Tibial artery (tissue), 4 donors: ENCODE measurements at places on chromosomes 2 and 18.

- no peak overlapping the region for H3K27ac ChIP-seq
- no peak for DNase-seq
- H3K4me1 ChIP-seq, result no peaks in the 10 kb centered on the region
- no peaks in the 10 kb centered on the region for H3K27me3 ChIP-seq
- H3K36me3 ChIP-seq, result peaks cover 71% of the 10 kb centered on the region
Measured at GRCh38 chr2:232789082-232789481, 12.7 kb upstream of the KCNJ13 start.

DNA sequence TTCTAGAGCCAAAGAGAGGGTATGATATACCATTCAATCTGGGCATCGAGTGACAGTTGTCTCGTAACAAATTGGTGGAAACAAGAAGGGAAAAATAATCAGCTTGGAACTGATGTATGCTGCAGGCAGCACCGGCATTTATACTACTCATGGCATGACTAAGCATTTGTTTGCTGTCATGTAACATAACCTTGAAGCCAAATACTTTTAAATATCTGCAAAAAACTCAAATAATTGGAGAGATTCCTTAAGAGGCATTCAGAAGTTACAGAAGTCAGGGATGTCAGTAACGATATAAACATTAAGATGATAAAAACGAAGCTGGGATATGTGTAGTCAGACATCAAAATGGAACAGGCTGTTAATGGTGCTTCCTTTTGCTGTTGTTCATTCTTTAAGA lies 157.3 kb upstream of the MMADHC start:
- no peak overlapping the region for H3K27ac ChIP-seq
- H3K27me3 ChIP-seq, result no peaks in the 10 kb centered on the region
- no peaks in the 10 kb centered on the region for H3K4me1 ChIP-seq
- H3K4me3 ChIP-seq, result no peak overlapping the region
- no peak for DNase-seq
- H3K36me3 ChIP-seq, result no peaks in the 10 kb centered on the region

DNA sequence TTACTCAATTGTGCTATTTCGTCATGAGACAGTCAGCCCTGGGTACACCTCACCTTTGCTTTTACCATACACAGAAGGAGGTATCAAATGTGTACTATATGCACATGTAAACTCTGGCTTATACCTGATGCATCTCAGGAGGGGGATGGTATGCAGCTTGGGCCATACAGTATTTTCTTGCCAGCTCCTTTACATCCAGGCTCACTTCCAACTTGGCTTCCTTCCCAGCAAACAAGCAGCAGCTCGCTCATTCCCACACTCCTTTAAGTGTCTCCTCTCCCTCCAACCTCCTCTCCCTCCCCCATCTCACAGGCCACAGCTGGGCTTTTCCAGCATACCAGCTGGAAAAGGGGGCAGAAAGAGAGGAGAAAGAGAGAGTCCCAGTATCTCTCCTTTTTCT lies 9.6 kb downstream of the MARCHF4 start:
- no peak overlapping the region for H3K4me3 ChIP-seq
- H3K27me3 ChIP-seq, result peaks cover 30% of the 10 kb centered on the region
- H3K27ac ChIP-seq, result no peak overlapping the region
- H3K36me3 ChIP-seq, result no peaks in the 10 kb centered on the region

DNA sequence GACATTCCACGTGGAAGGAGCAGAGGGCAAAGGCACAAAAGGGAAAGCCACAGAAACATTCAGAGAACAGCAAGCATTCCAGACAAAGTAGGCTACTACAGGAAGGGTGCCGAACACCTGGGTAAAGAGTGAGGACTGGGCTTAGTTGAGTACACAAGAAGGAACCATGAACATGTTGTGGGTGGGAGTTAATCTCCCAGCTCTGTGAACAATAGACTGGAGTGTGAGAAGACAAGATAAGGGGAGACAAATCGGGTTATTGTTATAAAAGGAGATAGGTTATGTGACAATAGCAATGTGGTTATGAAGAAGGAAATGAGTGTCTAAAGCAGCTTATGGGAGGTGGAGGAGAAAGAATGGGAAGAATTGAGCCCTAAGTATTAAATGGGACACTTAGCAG lies 70.0 kb downstream of the DPP4 start:
- DNase-seq, result no peak
- H3K27ac ChIP-seq, result no peak overlapping the region
- H3K4me3 ChIP-seq, result no peak overlapping the region
- H3K27me3 ChIP-seq, result peaks cover 2% of the 10 kb centered on the region
- no peaks in the 10 kb centered on the region for H3K36me3 ChIP-seq

- no peaks in the 10 kb centered on the region for H3K27me3 ChIP-seq
- no peak overlapping the region for H3K27ac ChIP-seq
- H3K36me3 ChIP-seq, result no peaks in the 10 kb centered on the region
- H3K4me3 ChIP-seq, result no peak overlapping the region
- no peak for DNase-seq
- H3K4me1 ChIP-seq, result no peaks in the 10 kb centered on the region
Measured at GRCh38 chr18:73861771-73862170, 285.9 kb downstream of the FBXO15 start.

DNA sequence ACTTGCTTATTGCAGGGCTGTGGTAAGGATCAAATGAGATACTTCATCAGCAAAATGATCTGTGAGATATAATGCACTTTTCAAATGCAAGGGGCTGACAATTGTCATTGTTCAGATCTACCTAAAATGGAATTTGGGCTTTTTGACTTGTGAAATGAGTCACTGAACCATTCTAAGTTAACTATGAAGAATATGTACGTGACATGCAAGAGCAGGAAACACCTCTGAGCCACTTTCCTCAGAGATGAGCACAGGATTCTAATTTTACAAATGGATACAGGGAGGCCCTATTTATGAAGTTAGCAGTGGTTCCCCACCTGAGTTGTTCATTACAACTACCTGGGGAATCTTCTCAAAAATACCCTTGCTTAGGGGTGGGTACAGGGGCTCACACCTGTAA lies 26.7 kb downstream of the CTLA4 start:
- no peak overlapping the region for H3K4me3 ChIP-seq
- DNase-seq, result no peak
- no peaks in the 10 kb centered on the region for H3K27me3 ChIP-seq
- no peaks in the 10 kb centered on the region for H3K36me3 ChIP-seq

DNA sequence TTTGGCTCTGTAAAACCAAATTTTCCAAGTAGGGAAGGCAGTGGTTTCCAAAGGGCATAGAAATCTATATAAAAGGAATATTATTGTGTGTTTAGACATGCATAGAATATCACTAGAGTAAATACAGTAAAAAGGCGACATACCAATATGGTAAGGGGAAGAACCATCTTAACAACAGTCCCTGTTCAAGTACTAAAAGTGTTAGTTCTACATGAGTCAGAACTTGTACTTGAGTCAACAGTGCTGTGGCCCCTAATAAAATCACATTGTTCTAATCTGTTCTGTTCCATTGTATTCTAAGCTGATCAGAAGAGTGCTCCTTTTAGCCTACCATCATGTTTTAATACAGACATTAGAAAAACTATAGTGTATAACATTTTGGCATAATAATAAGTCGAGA lies 36.1 kb upstream of the TNFRSF11A start:
- H3K36me3 ChIP-seq, result peaks cover 27% of the 10 kb centered on the region
- H3K27ac ChIP-seq, result no peak overlapping the region
- no peak overlapping the region for H3K4me3 ChIP-seq
- no peaks in the 10 kb centered on the region for H3K27me3 ChIP-seq
- no peak for DNase-seq

DNA sequence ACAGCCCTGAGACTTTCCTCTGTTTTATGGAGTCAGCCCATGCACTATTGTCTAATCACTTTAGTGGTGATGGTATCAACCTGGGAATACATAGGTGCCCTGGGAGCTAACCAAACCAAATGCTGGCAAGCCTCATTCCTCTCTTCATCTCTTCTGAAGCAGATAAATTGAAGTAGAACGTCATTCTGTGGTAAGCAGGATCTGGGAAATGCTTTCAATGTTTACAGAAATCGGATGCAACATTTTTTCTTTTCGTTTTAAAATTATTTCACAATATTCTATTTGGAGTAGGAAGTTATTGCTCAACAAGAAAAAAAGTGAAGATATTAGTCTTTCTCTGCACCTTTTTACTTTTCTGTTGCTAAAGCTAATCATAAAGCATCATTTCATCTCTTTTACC lies 114.2 kb downstream of the RBMS1 start:
- no peaks in the 10 kb centered on the region for H3K27me3 ChIP-seq
- no peak for DNase-seq
- H3K27ac ChIP-seq, result peak overlapping the region; percentile 23

GRCh38 chr2:28135324-28135723 lies 244.8 kb downstream of the BABAM2 start:
- H3K27ac ChIP-seq, result no peak overlapping the region
- no peaks in the 10 kb centered on the region for H3K36me3 ChIP-seq
- H3K27me3 ChIP-seq, result no peaks in the 10 kb centered on the region
- DNase-seq, result no peak
- H3K4me3 ChIP-seq, result no peak overlapping the region

GRCh38 chr2:47903781-47904490 lies 2.4 kb downstream of the FBXO11 start:
- peak overlapping the region; percentile 100 for H3K27ac ChIP-seq
- peaks cover 8% of the 10 kb centered on the region for H3K4me1 ChIP-seq
- no peaks in the 10 kb centered on the region for H3K27me3 ChIP-seq
- H3K36me3 ChIP-seq, result no peaks in the 10 kb centered on the region

- DNase-seq, result no peak
- H3K4me3 ChIP-seq, result no peak overlapping the region
- H3K27ac ChIP-seq, result no peak overlapping the region
- no peaks in the 10 kb centered on the region for H3K36me3 ChIP-seq
Measured at GRCh38 chr2:83471655-83472054, 987.4 kb downstream of the SUCLG1 start.

GRCh38 chr2:239881561-239882320 lies 143.4 kb downstream of the NDUFA10 start:
- peaks cover 17% of the 10 kb centered on the region for H3K4me1 ChIP-seq
- H3K36me3 ChIP-seq, result no peaks in the 10 kb centered on the region
- H3K27me3 ChIP-seq, result no peaks in the 10 kb centered on the region
- peak; percentile 26 for DNase-seq
- peak overlapping the region; percentile 56 for H3K27ac ChIP-seq

GRCh38 chr18:24613896-24614640 lies 153.6 kb downstream of the HRH4 start:
- DNase-seq, result no peak
- H3K4me1 ChIP-seq, result no peaks in the 10 kb centered on the region
- no peak overlapping the region for H3K4me3 ChIP-seq
- H3K27ac ChIP-seq, result no peak overlapping the region
- no peaks in the 10 kb centered on the region for H3K27me3 ChIP-seq
- no peaks in the 10 kb centered on the region for H3K36me3 ChIP-seq

- H3K36me3 ChIP-seq, result no peaks in the 10 kb centered on the region
- no peaks in the 10 kb centered on the region for H3K4me1 ChIP-seq
- no peak overlapping the region for H3K27ac ChIP-seq
- H3K4me3 ChIP-seq, result no peak overlapping the region
- DNase-seq, result no peak
Measured at GRCh38 chr18:63626431-63626830, 17.6 kb downstream of the SERPINB4 start.

GRCh38 chr2:932320-933115 lies 18.1 kb upstream of the SNTG2 start:
- H3K27me3 ChIP-seq, result no peaks in the 10 kb centered on the region
- H3K4me1 ChIP-seq, result no peaks in the 10 kb centered on the region
- no peaks in the 10 kb centered on the region for H3K36me3 ChIP-seq
- no peak overlapping the region for H3K27ac ChIP-seq
- DNase-seq, result no peak

DNA sequence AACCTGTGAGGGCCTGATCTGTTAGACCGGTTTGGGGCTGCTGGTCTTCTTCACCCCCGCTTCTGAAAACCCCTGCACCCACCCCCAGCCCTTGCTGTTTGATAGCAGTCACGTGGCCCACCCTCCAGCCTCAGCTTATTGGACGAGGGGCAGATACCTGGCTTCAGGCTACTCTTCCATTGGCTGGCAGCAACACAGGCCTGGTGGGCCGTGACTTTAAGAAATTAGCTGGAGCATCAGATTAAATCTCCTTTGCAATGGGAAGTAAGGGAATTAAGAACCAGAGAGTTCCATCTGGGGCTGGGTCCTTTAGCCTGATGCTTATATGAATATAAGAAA lies 107.3 kb downstream of the KLHL29 start:
- peaks cover 20% of the 10 kb centered on the region for H3K4me1 ChIP-seq
- no peaks in the 10 kb centered on the region for H3K27me3 ChIP-seq
- no peaks in the 10 kb centered on the region for H3K36me3 ChIP-seq
- no peak for DNase-seq
- no peak overlapping the region for H3K4me3 ChIP-seq
